Chondrocyte (in vitro differentiated cells): ENCODE measurements at places on chromosomes 12 and 14.

DNA sequence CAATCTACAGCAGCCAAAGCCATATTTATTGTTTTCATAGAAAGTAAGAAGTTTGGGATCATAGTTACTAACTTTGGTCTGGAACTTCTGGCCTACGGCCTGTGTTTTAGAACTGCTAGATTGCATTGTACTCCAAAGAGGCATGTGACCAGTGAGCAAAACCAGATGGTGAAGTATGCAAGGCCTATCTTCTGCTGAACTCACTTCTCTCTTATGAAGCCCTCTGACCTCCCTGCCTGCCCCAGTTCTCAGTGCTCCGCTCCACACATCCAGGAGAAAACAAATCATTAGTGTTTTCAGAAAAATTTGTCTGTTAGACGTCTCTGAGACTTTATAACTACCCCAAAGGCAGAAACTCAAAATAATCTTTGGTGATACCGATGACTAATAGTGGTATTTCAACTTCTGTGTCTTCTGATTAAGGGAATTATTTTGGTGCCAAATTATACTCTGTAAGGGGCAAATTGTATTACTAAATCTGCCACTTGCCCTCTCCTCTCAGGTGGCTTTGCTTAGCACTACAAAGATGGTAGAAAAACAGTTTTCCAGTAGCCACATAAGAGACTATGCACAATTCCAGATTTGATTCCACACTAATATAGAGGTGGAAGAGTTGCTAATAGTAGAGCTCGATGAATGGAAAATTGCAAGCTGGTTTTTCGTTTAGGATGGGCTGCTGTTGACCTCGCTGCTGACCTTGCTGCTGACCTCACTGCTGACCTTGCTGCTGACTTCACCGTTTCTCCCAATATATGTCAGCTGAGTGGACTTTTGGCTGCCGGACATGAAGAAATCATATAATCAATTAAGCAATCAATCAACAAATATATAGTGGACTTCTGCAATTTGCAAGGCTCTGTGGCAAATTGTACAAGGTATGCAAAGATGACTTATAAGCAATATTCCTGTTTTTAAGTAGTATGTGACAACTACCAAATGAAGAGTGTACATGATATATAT is 147.5 kb downstream of the KITLG start:
- DNase-seq = no peak

- DNase-seq = no peak
Observed at GRCh38 chr12:87086118-87086891, 830.1 kb upstream of the MGAT4C start.

DNA sequence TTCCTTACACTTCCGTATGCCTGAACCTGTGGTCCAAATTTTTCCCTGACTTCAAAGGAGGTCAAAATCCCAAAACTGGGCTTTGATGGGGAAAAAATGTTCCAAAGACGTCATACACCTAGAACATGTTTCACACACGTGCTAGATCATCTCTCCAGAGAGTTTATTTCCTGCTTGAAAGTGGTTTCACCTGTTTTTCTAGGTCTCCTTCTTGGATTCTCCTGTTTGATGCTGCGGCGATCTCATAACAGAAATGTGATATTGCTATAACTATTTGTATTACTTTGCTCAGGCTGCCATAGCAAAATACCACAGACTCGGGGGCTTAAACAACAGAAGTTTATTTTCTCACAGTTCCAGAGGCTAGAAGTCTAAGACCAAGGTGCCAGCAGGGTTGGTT is 19.7 kb upstream of the TMCC3 start:
- no peak for DNase-seq

DNA sequence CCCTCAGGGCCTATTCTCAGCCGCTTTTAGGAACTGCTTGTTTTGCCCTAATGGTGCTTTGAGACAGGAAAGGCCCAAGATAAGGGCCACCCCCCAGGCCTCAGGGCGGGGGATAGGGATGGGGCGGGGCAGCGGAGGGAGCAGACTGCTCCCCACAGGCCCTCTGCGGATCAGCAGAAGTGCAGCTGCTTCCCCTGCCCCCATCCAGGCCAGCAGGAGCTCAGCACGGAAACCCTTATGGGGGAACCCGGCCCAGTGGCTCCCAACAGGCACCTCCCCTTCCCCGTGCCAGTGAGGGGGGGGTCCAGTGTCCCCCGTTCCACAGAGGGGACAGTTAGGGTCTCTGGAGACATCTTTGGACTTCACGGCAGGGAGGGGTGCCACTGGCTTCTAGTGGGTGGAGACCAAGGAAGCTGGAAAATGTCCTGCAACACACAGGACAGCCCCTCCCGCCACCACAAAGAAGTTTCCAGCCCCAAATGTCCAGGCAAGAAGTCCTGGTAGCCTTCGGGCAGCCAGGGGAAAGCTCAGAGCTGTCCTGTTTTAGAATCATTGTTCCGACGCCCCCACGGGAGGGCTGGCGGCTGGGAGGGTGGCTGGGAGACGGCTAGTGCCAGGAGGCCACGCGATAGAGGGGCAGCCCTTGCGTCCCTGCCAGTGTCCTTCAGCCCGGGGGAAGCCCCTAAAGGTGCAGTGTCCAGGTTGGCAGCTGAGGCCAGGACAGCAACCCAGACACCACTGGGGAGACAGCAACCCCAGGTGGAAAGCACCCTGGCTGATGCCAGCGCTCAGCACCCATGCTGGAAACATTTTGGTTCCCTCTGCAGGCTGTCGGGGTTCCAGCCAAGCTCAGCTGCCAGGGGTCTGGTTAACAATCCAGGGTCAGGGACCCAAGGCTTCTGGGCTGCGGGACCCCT is 10.4 kb upstream of the GPR132 start:
- no peak for DNase-seq

DNA sequence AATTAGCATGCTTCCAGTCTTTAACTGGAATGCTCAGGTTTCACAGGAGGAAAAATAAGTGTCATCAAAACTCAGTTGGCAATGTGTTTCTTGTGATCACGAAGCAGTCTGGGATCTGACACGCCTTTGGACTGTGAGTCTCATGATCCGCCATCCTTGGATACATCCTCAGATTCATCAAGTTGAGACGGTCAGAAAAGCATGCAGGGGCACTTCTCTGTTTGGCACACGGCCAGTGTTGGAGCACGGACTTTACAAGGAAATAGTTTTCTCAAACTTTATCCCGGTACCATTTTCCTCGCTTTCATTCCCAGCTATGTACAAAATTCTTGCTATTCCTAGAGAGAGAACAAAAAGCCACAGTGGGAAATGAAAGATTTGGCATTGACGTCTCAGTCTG is 88.4 kb upstream of the PARP11 start:
- DNase-seq = no peak

GRCh38 chr14:54784657-54785056 is 118.0 kb downstream of the GCH1 start:
- no peak for DNase-seq

DNA sequence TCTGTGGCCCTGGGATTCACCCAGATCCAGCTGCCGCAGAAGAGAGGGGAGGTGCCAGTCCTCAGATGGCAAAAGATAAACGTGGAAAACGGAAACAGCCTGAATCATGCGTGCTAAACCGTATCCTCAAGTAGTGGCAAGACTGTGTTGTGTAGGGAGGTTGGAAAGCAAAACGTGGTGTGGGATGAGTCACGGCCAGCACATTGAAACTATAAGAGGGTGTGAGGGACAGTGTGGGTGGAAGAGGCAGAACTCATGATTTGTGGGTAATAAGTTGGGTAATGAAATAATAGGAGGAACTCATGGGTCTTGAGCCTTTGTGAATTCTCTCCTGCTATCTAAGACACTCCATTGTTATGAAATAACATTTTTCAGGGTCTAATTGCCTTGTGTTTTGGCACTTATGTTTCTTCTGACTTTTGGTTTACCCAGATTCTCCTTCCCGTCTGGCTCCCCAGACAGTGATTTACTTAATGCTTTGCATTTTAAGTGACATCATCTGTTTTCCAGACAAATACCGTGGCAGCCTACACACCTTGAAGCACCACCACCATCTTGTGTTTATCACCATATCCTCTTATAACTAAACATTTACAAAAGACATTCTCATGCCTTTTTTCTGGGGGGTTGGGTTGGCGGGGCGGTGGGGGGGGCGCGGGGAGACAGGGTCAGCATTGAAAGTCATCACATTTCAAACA is 62.3 kb upstream of the PTCSC3 start:
- no peak for DNase-seq

- DNase-seq = no peak
Observed at GRCh38 chr14:53947452-53948204, 9.0 kb downstream of the BMP4 start.

- DNase-seq = no peak
Observed at GRCh38 chr14:69540654-69541335, 33.9 kb downstream of the CCDC177 start.

- no peak for DNase-seq
Observed at GRCh38 chr14:99468081-99468480, 12.6 kb downstream of the SETD3 start.

GRCh38 chr14:54562334-54562733 is 4.6 kb upstream of the SAMD4A start:
- no peak for DNase-seq

- no peak for DNase-seq
Observed at GRCh38 chr14:104187931-104188726, 49.7 kb downstream of the KIF26A start.

DNA sequence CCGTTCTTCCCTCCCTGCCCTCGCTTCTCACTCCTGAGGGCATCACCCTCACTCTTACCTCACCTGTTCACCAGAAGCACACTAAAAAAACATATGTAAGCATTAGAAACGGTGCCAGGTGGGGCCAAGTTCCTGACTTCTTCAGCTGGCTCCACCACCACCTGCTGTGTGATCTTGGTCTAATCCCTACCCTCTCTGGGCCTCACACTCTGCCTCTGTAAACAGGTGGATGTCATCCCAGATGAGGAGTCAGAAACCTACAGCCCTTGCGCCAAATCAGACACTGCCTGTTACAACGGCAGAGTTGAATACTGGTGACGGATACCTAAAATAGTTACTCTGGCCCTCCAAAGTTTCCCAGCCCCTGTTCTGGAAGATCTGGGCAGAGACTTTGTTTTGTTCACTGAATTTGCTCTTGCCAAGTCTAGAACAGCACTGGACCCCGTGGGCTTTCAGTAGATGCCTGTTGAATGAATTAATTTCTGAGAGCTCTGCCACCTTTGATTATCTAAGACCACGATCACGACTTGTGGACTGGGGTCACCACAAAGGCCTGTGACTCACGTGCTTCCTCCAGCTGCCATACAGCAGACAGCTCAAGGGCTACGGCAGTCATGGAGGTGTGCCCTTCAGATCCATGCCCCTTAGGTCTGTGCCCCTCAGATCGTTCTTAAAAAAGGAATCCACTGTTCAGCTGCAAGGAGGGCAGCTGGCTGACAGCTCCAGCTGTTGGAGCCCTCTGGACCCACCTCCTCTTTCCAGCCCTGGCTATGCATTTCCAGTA is 71.9 kb downstream of the GSC start:
- DNase-seq = no peak

- no peak for DNase-seq
Observed at GRCh38 chr12:14452336-14452735, 86.9 kb downstream of the ATF7IP start.

DNA sequence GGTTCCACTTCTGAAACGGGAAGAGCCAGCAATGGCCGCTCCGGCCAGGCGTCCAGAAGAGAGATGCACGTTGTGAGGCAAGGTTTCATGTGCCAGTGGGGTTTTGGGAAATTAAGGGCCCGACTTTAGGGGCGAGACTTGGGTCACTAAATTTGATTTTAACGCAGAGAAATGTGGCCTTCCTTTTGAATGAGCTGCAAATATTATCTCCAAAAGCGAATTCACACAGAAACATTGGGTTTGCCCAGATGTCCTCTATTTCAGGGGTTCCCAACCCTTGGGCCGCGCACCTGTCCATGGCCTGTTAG is 2.3 kb upstream of the RNASE4 start:
- no peak for DNase-seq

GRCh38 chr14:102825307-102826095 is 48.3 kb downstream of the TRAF3 start:
- DNase-seq = no peak

DNA sequence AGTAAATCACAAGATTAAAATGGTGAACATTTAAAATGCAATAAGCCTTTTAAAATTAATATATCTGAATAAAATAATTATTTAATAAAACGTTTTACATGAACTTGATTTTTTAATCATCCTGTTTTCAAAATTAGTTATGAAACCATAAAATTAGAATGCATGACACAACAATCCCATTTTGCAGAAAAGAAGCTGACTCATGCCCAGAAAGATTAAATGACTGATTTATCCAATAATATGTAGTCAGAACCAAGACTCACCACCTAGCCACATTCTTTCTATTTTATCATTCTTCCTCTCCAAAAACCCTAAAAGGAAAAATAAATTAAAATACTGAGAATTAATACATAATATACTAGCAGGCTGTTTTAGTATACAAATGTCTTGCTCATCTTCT is 83.0 kb upstream of the LGR5 start:
- DNase-seq = no peak

- no peak for DNase-seq
Observed at GRCh38 chr12:34119366-34119765, 97.1 kb downstream of the ALG10 start.

GRCh38 chr12:64631197-64631596 is 20.9 kb downstream of the RASSF3 start:
- no peak for DNase-seq

- no peak for DNase-seq
Observed at GRCh38 chr12:97754306-97754705, 291.7 kb downstream of the RMST start.

DNA sequence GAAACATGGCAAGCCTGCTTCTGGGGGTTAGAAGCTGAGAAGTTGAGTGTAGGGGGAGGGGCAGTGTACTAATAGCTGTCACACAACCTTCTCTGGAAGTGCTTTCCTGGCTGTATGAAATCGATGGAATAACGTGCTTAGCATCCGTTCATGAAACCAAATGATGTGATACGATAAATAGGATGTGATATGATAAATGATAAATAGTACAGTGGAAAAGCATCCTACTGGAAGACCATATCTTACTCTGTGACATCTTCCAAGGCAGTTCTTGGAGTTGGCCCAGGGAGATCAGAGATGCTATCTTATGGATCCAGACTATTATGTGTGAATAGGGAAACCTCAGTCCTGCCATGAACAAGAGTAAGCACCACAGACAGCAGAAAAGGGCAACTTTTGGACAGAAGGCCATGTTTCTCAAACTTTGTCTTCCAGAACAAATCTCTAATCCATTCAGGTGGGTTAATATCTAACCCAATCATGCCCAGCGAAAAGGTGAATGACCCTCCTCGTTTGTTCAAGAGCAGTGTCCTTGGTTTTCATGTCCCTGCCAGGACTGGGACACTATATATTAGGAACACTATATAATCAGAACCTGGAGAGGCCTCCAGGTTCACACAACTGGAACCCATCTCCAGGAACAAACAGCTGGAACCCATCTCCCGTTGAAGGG is at the start of gene ANG:
ANG (plus strand) TSS at position 598 of the 673 bp plus-strand sequence. CDS start 4,801 bp downstream, outside the sequence.
- no peak for DNase-seq

DNA sequence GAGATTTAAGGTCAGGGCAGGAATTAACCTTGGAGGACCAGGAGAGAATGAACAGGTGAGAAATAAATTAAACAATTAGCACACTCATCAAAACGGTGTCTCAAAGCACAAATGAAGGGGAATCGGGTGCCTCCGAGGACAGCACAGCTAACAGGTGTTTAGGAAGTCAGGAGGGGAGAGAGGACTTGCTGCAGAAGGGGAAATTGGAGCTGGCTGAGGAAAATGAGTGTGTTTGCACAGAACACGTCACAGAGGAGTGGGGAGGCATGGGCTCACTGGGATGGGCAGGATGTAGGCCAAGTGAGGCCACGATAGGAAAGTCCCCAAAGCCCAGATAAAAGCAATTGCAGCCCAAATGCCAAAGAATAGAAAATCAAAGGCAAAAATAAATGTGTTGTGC is 121.7 kb downstream of the ZNF664 start:
- no peak for DNase-seq

- no peak for DNase-seq
Observed at GRCh38 chr12:94133964-94134795, 14.2 kb upstream of the PLXNC1 start.
